ENCODE measurements at places on chromosomes 1 and 21.

DNA sequence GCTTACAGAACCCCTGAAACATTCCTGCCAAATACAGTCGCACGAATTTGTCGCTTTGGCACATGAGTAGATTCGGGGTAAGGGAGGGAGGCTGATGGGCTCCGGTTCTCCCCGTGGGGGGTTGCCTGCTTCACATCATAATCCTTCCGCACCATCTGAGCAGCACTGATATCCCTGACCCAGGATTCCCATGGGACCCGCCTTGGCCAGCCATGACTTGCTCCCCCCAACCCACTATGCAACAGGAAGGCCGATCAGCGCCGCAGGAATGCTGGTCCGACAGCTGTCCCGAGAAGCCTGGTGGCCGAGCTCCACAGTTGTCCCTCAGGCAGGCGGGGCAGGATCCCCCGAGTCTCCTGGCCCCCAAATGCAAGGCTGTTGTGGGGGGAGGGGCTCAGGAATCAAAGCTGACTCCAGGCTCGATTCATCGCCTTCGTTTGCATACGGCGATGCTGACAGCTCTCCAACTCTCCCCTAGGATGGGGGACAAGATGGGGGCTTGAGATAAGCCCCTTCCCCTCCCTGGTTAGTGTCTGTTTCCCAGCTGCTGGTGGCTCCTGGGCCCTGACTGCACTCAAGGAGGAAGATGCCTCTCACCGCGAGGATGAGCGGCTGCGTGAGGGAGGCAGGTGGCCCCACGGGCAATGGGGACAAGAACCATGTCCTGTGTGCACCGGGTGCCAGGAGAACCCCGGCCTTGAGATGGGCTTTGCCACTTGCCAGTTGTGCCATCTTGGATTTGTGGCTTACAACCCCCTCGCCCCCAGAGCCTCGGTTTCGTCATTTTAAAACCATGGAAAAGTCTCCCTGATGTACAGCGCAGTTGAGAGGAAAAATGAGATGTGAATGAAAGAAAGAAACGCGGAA, 9.3 kb downstream of the DRAXIN start:
- no peaks in the 10 kb centered on the region for H3K4me1 ChIP-seq
- no peak for DNase-seq
- peaks cover 4% of the 10 kb centered on the region for H3K36me3 ChIP-seq
- no peak overlapping the region for H3K27ac ChIP-seq
- no peak overlapping the region for H3K4me3 ChIP-seq

DNA sequence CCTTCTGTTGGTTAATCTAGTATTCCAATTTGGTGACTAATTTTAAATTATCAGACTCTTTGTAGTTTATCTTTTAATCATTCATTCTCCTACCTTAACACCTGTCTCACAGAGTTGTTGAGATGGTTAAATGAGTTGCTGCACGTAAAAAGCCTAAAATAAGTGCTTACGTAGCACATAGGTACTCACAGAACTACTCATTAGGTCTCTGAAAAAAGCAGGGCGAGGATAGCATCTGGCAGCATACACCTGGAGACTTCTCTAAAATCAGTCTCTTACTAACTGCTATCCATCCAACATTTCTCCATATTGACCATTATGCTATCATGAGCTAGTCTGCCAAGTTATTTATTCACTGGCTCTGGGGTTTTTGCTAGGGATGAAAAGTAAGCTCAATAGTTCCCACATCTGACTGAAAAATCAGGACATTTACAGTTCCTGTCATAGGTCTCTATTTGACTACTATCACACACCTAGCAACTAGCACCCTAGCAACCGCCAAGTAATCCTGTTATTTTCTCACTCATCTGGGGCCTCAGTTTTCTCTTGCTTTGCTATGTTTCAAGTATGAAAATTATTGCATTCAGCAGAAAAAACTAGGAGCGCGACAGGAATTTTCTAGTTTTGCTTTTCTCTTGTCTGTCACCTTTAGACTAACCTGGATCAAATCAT, 11.2 kb downstream of the CSDE1 start:
- H3K4me3 ChIP-seq = no peak overlapping the region
- peaks cover 9% of the 10 kb centered on the region for H3K4me1 ChIP-seq
- DNase-seq = no peak
- H3K27me3 ChIP-seq = no peaks in the 10 kb centered on the region
- no peak overlapping the region for H3K27ac ChIP-seq
- H3K36me3 ChIP-seq = peaks cover 51% of the 10 kb centered on the region

GRCh38 chr1:226723657-226724532, 15.2 kb downstream of the ITPKB start:
- H3K27ac ChIP-seq = no peak overlapping the region
- peaks cover 36% of the 10 kb centered on the region for H3K4me1 ChIP-seq
- no peak overlapping the region for H3K4me3 ChIP-seq
- peak; percentile 44 for DNase-seq
- no peaks in the 10 kb centered on the region for H3K36me3 ChIP-seq

GRCh38 chr1:25478633-25479032, 47.9 kb downstream of the MACO1 start:
- H3K27me3 ChIP-seq = no peaks in the 10 kb centered on the region
- no peak overlapping the region for H3K4me3 ChIP-seq
- no peak overlapping the region for H3K27ac ChIP-seq

GRCh38 chr1:118961156-118961555, 27.0 kb downstream of the TBX15 start:
- H3K27ac ChIP-seq = peak overlapping the region; percentile 74
- H3K36me3 ChIP-seq = peaks cover 13% of the 10 kb centered on the region
- peaks cover 48% of the 10 kb centered on the region for H3K4me1 ChIP-seq
- DNase-seq = no peak
- H3K27me3 ChIP-seq = no peaks in the 10 kb centered on the region

DNA sequence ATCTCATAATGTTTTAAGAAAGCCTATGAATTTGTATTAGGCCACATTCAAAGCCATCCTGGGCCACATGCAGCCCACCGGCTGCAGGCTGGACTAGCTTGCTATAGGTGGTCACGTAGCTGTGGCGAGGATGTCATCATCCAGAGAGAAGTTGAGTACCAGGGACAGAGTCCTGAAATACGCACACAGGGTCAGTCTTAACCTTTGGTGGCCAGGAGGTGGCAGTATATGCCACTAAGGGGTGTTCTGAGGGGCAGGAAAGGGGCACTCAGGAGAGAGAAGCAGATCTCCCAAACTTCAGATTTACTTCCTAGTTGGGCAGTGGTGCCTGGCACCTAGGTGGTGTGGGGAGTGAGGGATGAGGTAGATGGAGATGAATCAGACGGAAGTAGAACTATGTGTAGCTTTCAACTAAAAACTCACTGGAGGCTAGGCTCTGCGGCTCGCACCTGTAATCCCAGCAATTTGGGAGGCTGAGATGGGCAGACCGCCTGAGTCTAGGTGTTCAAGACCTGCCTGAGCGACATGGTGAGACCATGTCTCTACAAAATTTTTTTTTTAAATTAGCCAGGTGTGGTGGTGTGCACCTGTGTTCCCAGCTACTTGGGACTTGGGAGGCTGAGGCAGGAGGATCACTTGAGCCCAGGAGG, 16.3 kb upstream of the CDK18 start:
- peak; percentile 73 for DNase-seq
- peaks cover 61% of the 10 kb centered on the region for H3K27me3 ChIP-seq
- no peak overlapping the region for H3K27ac ChIP-seq
- H3K36me3 ChIP-seq = peaks cover 4% of the 10 kb centered on the region

GRCh38 chr1:168474322-168474721, 69.5 kb downstream of the XCL2 start:
- peaks cover 35% of the 10 kb centered on the region for H3K4me1 ChIP-seq
- no peaks in the 10 kb centered on the region for H3K36me3 ChIP-seq
- H3K4me3 ChIP-seq = no peak overlapping the region
- H3K27me3 ChIP-seq = no peaks in the 10 kb centered on the region
- H3K27ac ChIP-seq = no peak overlapping the region

GRCh38 chr1:3697104-3697503, 44.8 kb downstream of the TP73 start:
- no peak overlapping the region for H3K27ac ChIP-seq
- H3K4me1 ChIP-seq = no peaks in the 10 kb centered on the region
- H3K4me3 ChIP-seq = no peak overlapping the region
- peaks cover 52% of the 10 kb centered on the region for H3K27me3 ChIP-seq
- H3K36me3 ChIP-seq = no peaks in the 10 kb centered on the region

GRCh38 chr1:70979881-70980280, 67.7 kb downstream of the PTGER3 start:
- no peak for DNase-seq
- no peaks in the 10 kb centered on the region for H3K36me3 ChIP-seq
- H3K4me3 ChIP-seq = no peak overlapping the region
- H3K4me1 ChIP-seq = no peaks in the 10 kb centered on the region
- no peak overlapping the region for H3K27ac ChIP-seq

GRCh38 chr1:148010527-148010926, 82.3 kb downstream of the GPR89B start:
- H3K27ac ChIP-seq = no peak overlapping the region
- no peak overlapping the region for H3K4me3 ChIP-seq
- DNase-seq = no peak
- no peaks in the 10 kb centered on the region for H3K4me1 ChIP-seq

GRCh38 chr1:232974971-232975370, 24.6 kb downstream of the NTPCR start:
- no peaks in the 10 kb centered on the region for H3K4me1 ChIP-seq
- no peak overlapping the region for H3K4me3 ChIP-seq
- no peak for DNase-seq
- H3K36me3 ChIP-seq = peaks cover 14% of the 10 kb centered on the region

DNA sequence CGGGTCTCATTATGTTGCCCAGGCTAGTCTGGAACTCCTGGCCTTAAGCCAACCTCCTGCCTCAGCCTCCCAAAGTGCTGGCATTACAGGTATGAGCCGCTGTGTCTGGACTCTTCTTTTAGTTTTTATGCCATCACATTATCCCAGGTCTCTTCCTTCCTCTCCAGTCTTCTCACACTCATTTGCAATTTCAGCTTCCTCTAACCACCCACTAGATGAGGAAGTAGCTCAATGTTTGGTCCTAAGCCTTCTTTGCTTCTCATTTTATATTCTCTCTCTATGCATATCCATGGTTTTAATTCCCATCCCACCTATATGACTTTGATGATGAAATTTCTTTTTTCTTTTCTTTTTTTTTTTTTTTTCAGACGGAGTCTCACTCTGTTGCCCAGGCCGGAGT, 3.1 kb upstream of the ZBTB8A start:
- H3K27ac ChIP-seq = no peak overlapping the region
- DNase-seq = no peak
- peaks cover 12% of the 10 kb centered on the region for H3K36me3 ChIP-seq
- no peak overlapping the region for H3K4me3 ChIP-seq

DNA sequence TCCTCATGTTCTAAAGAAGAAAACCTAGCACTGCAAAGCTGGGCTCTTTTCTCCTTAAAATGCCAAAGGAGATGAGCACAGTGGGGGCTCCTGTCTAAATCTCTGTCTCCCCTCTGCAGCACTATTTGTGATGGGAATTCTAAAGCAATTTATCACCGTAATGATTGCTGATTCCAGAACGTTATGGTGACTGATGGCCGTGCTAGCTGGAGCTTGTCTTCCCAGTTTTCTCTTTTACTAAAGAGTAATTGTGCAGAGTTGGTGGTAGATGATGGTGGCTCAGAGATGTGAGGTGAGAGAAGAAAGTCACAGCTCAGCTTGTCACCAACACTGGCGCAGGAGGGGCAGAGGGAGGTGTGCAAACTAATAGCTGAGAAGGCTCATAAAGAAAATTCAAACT, 60.7 kb upstream of the ATP2B4 start:
- peaks cover 61% of the 10 kb centered on the region for H3K27me3 ChIP-seq
- no peak for DNase-seq
- H3K27ac ChIP-seq = no peak overlapping the region
- no peaks in the 10 kb centered on the region for H3K36me3 ChIP-seq

All from Calu3 (cell line).